ENCODE measurements at places on chromosomes 11 and 22.

- DNase-seq, result no peak
These were observed 13.6 kb downstream of the BCL9L start for GRCh38 chr11:118911880-118912741.

DNA sequence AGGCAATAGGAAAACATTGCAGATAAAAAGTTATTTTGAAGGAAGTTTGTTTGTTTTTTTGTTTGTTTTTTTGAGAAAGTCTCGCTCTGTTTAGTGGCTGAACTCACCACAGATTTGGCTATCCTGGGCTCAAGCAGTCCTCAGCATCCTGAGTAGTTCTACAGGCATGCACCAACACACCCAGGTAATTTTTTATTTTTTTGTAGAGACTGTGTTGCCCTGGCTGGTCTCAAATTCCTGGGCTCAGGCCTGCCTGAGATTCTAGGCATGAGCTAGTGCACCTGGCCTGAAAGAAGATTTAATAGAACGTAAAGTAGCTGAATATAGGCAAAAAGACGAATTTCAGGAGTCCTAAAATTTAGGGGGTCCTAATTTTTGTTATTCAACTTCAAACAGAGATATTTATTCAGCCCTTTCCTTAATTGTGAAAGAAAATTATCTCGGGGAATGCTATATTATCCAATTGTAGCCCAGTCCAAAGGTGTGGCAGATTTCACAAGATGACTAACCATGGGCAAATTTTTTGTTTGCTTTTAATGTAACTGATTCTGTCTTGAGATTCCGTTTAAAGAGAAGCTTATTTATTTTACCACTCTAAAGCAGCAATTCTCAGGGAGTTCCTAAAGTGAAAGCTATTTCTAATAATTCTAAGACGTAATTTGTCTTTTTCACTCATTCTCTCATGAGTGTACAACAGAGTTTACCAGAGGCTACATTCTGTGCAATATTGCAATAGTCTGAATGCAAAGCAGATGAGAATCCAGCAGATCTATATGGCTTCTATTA lies 940 bp downstream of the IL18 start:
- DNase-seq, result no peak

- no peak for DNase-seq
These were observed 13.7 kb downstream of the RNF141 start for GRCh38 chr11:10526974-10527918.

DNA sequence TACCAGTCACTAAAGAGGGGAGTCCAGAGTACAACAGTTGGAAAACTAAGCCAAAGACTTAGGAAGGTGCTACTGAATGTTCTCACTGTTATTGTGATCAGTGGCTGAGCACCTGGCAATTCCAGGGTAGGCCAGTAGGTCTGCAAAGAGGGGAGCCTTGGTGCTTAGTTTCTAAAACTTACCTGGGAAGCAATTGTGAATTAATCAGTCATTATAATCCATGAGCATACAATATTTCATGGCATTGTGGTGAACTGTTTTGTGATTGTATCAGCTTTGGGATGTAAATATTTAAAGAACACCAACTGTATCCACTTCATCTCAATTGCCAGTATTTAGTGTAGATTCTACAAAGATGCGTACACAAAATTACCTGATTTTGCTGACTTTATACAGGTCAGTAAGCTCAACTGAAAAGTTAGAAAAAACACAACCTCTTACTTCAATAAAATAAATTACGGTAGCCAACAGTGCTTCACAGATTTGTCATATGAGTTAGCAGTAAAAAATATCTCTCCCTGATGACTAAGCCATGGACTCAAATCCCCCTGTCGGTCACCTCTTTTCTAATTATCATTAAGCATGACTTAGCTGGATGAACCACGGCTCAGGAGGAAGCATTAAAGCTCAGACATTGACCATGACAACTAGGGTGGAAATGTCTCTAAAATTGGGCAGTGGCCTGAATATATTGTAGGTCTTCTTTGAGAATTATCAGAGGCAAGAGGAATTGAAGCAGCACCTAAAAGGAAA lies 30.8 kb upstream of the SORL1 start:
- DNase-seq, result no peak

- no peak for DNase-seq
These were observed 94.5 kb downstream of the CASP12 start for GRCh38 chr11:104803776-104804175.

- DNase-seq, result no peak
These were observed 24.1 kb upstream of the WNT11 start for GRCh38 chr11:76230392-76230791.

GRCh38 chr11:96125400-96125799 lies 201.5 kb upstream of the MTMR2 start:
- no peak for DNase-seq

- no peak for DNase-seq
These were observed 734.3 kb downstream of the BRD1 start for GRCh38 chr22:49093192-49093880.

GRCh38 chr11:56887940-56888339 lies 100.8 kb upstream of the OR5AK2 start:
- DNase-seq, result no peak

GRCh38 chr22:35152316-35152715 lies 86.4 kb downstream of the ISX start:
- no peak for DNase-seq

DNA sequence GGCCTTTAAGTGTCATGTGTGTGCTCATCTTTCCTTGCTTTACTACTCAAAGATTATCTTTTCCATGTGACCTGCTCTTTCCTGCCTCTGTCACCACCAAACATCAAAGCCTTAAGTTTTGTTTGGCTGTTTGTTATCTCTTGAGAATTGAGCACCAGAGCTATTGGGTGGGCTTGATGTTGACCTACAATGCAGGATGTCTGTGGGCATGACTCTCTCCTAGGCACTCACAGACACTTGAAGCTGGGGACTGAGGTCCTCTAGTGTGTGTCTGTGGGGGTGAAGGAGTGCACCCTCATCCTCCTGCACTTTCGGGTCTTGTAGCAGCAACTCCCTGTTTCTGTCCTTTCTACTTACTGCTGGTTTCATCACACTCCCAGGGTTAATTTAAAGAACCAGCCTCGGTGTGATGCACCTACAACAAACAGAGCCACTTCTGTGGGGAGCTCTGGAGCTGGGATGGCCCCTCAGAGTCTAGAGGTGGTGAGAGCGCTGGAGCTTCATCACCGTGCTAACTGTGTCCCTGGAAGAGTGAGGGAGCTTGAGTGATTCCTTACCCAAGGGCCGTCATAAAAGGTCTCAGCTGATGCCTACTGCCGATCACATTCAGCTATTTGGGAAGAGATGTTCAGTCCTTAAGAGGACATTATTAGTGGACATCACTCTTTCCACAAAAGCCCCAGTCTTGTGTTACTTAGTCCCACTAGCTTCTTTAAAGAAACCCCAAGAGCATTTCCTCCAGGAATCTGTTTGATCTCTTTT lies 56.3 kb downstream of the LRRC74B start:
- DNase-seq, result no peak

DNA sequence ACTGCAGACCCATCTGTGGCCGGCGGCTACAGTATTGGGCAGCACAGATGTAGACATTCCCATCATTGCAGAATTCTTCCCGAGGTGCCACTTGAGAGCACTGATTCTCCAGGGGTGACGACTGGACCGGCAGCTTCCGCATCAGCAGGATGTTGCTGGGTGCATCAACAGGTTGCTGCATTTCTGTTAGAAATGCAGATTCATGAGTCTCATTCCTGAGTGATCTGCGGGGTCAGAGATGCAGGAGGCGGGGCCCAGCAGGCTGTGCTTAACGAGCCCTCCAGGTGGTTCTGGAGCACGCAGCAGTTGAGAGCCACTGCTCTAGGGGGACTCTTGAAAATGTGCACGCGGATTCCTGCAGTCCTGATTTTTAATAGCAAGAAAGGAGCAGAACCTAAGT lies 321.8 kb downstream of the TBC1D22A start:
- no peak for DNase-seq

GRCh38 chr22:28442264-28442710 lies 237.4 kb downstream of the TTC28 start:
- DNase-seq, result no peak

GRCh38 chr11:3058753-3059664 lies 1.8 kb upstream of the CARS1 start:
- peak; percentile 51 for DNase-seq

DNA sequence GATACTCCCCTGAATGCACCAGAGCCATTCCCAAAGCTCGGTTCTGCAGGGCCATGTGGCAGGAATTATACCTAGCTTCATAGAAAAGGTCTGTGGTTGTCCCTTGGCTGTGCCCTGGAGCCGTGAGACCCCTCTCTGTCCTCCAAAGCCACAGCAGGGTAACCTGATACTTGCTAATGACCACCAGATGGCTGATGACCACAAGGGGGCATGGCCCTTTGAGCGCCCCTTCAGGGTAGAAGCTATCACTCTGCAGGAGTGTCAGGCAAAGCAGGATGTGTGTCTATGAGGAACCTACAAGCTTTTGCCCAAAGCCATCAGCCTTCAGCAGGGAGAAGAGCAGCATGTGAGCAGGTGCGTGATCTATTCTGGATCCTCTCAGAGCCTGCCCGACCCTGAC lies 95.3 kb downstream of the NTM start:
- DNase-seq, result no peak

- DNase-seq, result peak; percentile 57
These were observed 43.4 kb upstream of the PRDM11 start for GRCh38 chr11:45102810-45103621.

- DNase-seq, result no peak
These were observed 10.3 kb downstream of the SELENOO start for GRCh38 chr22:50211147-50211546.

- no peak for DNase-seq
These were observed 8.1 kb downstream of the PARVB start for GRCh38 chr22:44032126-44032730.

GRCh38 chr11:123020968-123021367 lies 39.3 kb upstream of the BSX start:
- DNase-seq, result no peak

DNA sequence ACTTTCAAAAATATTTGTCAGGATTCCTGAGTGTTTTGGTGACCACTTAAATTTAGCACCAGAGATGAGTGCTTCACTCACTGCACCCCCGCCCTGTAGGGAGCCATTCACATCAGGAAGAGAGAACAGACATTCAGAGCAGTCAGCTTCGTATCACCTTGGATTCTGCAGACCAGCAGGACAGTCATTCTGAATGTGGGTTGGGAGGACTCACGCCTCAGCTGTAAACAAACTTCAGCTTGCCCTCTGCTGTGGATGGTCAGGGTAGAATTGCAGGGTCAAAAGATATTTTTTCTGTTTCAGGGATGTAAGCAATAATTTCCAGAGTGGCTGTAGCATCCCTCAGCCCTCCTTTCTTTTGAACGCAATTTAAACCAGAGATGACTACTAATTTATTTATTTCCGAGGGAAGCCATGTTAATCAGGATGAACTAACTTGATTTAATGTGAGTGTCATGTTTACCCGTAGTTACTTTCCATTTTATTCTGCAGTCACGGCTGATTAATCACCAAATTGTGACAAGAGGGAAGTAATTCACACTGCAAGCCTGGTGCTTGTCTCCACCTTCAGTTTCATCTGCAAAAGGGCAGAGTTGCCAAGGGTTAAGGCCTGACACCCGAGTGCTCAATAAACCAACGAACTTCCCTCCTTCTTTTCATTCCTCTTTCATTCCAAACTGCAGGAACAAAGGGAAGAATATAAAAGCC lies 174.2 kb upstream of the DDI1 start:
- DNase-seq, result no peak

- DNase-seq, result no peak
These were observed 48.0 kb downstream of the YAP1 start for GRCh38 chr11:102158164-102158735.

DNA sequence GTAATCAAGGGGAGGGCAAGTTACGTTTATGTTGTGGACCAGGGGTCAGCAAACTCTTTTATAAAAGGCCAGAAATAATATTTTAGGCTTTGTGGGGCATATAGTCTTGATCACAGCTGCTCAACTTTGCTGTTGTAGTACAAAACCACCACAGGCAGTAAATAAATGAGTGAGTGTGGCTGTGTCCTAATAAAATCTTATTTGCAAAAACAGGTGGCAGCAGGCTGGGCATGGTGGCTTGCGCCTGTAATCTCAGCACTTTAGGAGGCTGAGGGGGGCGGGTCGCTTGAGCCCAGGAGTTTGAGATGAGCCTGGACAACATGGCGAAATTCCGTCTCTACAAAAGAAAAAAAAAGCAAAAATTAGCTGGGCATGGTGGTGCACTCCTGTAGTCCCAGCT lies 57.9 kb upstream of the NUP160 start:
- no peak for DNase-seq

GRCh38 chr11:62816557-62816956 lies 11.3 kb upstream of the NXF1 start:
- no peak for DNase-seq

DNA sequence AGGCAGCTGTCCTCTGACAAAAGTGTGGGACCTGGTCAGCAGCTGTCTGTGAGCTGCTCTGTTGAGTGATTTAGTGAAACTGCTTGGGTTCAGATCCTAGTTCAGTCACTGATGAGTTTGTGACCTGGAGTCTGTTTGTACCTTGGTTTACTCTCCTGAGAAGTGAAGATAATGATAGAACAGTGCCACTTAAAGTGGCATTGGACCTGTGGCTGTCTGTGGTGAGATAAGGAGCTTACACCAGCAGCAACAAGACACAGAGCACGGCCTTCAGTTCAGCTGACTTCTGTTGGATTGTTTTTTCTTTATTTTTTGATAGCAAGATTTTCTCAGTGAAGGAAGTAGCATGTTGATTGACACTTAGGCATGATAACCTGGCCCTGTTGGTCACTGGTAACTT lies 46.2 kb upstream of the CTTN start:
- no peak for DNase-seq

- peak; percentile 46 for DNase-seq
These were observed 79.0 kb downstream of the TTC28 start for GRCh38 chr22:28600546-28601143.

GRCh38 chr11:115085461-115086210 lies 407.3 kb downstream of the NXPE2 start:
- DNase-seq, result no peak

DNA sequence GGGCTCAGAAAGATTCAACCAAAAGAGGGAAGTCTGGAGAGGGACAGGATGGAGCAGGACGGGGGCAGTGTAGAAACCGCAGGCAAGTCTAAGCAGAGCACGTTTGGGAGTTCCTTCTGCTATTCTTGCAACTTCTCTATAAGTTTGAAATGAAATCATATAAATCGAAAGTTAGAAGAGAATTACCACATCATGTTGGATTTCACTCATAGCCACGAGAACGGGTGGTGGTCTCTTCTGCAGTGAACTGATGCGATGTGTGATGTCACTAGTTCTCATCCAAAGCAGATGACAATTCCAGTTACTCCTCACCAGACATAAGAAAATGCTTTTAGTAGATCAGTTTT lies 36.0 kb downstream of the KCNQ1 start:
- no peak for DNase-seq

DNA sequence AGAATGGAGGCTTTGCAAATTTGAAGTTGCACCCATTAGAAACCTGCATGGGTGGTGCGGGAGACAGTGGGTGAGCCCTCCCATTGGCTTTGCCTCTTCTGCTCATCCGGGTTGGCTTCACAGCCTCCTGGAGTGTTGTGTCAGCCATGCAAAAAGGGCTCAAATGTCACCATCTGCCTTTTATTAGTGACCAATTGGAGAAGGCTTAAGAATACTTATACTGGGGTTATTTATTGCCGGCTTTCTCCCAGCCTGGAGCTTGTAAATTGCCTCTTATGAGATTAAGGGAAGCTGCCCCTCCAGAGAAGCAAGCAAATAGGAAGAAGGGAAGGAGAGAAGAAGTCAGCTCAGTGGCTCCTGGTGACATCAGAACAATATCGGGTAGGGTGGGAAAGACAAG lies 182.6 kb downstream of the ST3GAL4 start:
- DNase-seq, result no peak

Data from AG09309 (cell line).